Smooth muscle cell of the pulmonary artery (primary cell): ENCODE measurements at places on chromosomes 6 and 20. TPM values are rescaled to one million over a fixed set of nuclear protein-coding genes. Genes with fewer than 3 reads are reported as not detected.

The CGAS gene
- 3.3 and 4.9 TPM in 2 replicates for total RNA-seq

The OR2H2 gene
- not detected in 2 replicates for total RNA-seq

The RGS17 gene
- 13.9 and 30.3 TPM in 2 replicates for total RNA-seq

The HLA-DQA2 gene
- total RNA-seq, result not detected in 2 replicates

The CALHM4 gene
- 0.20 TPM in 1 of 2 replicates, not detected in the other for total RNA-seq

The HDGFL1 gene
- not detected in 2 replicates for total RNA-seq

The TOP1 gene
- total RNA-seq, result 20.5 and 22.3 TPM in 2 replicates
